ENCODE measurements at places on chromosomes 2 and 18.

GRCh38 chr2:240430595-240430994, 4.9 kb upstream of the GPC1 start:
- no peak for DNase-seq

GRCh38 chr2:61100801-61101200, 35.1 kb downstream of the SANBR start:
- DNase-seq, result no peak

GRCh38 chr2:172821370-172822338, 86.0 kb downstream of the RAPGEF4 start:
- peak; percentile 27 for DNase-seq

GRCh38 chr2:216188956-216189355, 79.8 kb downstream of the XRCC5 start:
- no peak for DNase-seq

DNA sequence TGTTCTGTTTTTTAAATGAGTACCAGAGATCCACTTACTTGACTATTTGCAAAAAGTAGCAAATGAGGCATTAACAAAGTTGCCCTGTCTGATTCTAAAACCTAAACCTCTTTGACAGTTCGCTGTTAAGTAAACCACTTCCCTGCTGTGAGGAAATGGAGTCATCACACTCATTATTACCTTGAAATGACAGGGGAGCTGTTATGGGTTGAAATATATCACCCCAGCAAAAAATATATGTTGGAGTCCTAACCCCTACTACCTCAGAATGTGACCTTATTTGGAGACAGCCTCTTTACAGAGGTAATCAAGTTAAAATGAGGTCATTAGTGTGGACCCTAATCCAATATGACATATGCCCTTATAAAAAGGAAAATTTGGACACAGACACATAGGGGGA, 36.1 kb downstream of the DHRS9 start:
- no peak for DNase-seq

DNA sequence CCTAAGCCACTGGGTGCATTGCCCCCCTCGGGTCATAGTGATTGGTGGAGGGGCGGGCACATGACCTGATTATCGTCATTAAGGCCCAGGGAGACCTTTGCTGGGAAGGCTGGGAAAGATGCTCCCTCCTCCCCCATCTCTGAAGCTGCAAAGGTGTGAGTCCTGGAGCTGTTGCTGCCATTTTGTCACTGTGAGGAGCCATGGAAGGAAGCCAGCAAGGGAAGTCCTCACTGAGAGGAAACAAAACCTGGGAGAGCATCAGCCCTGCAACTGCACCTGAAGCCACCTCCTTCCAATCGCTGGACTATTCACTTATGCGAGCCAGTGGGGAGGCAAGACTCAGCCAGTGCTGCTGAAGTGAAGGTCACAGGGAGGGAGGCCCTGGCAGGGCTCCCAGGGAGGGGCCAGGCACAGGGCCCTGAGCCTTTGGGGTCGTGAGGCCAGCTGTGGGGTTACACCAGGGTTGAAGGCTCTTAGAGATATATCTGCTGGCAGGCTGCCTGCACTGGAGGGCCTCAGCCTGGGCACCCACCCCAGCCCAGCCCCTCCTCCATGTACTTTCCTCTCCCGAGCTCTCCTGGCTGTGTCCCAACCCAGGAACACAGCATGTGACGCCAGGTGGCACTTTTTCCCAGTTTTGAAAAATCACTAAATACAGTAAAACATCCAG, 10.7 kb upstream of the FAHD2A start:
- no peak for DNase-seq

DNA sequence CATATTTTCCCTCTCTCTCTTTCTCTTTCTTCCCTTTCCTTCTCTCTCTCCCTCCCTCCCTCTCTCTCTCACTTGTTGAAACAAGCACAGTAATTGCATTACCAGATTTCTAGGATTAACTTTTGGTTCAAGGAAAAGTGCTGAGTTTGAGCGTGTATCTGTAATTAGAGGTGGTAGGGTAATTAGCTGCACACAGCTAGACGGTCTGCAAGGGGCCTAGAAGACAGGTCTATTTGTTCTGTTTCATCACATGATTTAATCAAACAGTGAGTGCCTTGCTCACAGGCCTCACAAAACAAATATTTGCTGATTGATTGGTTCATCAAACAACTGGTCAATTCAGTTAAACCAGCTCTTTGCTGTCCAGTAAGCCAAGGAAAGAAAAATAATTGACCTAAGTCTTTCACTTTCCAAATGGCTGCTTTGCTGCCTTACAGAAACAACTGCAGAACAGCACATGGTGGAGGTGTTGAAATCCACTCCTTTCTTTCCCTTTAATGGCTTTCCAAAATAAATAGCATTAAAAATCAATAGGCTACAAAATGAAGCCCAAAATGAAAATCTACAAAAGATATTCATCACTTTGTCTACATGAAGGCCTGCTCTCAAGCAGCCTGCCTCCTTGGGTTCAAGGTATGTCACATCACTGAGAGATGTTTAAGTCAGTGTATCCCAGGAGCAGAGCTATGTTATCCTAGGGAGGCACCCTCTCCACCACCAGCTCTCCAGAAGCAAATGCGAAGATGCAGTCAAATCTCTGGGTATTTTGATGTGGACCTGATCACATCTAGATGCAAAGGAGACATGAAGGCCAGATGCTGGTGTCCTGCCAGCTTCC, 264.4 kb upstream of the SIX2 start:
- DNase-seq, result no peak

DNA sequence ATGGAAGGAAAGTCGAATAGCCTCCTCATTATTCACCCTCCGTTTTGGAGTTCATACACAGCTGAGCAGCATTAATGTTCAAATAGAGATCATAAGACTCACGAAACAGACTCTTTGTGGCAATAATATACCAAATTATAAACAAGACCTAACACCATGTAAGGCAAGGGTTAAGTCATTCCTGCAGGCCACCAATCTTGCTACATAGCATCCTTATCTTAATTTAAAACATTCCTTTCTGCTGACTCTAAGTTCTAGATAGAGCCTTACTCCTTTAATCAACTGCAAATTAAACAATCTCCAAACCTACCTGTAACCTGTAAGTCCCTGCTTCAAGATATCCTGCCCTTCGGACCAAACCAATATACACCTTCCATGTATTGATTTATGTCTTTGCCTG, 178.0 kb downstream of the PDE11A start:
- DNase-seq, result no peak

DNA sequence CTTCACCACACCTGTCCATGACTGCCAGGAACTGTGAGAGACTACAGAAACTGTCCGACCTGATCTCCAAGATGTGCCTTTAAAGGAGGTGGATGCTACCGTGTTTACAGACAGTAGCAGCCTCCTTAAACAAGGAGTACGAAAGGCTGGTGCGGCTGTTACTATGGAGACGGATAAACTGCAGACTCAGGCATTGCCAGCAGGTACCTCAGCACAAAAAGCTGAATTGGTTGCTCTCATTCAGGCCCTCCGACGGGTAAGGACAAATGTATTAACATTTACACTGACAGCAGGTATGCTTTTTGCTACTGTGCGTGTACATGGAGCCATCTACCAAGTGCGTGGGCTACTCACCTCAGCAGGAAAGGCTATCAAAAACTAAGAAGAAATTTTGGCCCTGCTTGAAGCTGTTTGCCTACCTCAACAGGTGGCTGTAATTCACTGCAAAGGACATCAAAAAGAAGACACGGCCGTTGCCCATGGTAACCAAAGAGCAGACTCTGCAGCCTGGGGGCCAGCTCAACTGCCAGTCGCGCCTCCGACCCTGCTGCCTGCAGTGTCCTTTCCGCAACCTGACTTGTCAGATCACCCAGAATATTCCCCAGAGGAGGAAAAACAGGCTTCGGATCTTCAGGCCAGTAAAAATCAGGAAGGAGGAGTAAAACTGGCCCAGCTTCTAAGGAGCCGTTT, 30.9 kb downstream of the SKA1 start:
- DNase-seq, result no peak

- peak; percentile 42 for DNase-seq
Observed at GRCh38 chr2:174729797-174730697, 34.2 kb downstream of the CHRNA1 start.

DNA sequence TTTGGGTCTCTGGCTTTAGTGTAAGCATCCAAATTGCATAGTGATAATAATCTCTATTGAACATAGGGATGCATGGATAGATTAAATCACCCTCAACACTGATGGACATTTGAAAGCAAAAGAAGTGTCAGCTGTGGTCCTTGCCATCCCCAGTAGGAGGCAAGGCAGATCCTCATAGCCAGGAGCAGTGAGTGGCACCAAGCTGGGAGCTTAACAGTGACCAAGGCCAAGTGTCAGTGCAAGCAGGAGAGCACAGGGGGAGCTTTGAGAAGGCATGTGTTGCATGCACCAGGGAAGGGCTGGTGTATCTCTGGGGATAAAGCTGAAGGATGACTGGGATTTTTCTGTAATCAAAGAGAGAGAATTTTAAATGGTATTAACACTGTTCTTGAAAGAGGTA, 14.7 kb downstream of the SLC14A1 start:
- DNase-seq, result no peak

DNA sequence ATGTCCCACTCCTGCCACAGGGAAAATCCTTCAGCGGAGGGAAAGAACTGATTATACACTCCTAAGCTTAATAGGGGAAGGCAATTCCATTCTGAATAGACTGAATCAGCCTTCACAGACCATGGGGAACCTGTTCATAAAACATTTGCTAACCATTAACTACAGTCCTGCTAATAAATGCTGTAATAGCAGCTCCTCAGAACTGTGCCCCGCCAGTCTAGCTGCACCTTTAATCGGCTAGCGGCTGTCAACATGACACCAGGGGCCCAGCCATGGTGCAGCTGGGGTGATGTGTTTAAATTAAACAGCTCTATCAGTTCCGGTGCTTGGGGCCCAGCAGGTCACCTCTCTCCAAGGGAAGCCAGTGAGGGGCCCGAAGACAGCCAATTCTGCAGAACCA, 77.8 kb downstream of the GALNT14 start:
- no peak for DNase-seq

DNA sequence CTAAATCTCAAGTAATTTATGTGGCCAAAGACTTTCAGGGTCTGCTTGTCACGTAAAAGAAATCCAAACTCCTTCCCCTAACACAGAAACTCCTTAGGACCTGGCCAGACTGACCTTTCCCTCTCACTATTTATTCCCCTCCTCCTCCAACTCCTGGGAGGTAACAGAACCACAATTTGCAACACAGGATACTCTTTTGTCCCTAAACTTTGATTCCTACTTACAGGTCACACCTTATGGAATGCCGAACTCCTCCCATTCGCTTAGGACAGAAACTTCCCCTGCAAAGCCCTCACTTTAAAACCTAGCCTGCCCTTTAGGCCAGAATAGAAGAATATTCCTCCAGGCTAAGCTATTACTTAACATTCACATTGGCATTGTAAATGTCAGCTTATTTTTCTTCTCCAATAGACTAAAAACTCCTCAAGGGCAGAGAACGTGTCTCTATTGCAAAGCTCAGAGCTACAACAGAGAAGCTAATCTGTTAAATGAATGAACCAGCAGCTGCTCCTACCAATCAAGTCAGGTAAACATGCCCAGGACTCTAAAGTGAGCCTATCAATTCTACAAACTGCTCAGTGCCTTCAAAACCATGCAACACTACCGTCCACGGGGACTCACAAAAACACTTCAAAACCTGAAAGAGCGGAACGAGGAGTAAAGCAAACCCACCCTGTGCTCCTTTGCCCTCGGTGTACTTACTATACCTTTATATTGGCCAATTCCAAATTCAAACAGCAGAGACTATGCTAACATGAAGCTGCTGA, 6.1 kb downstream of the INO80D start:
- no peak for DNase-seq

DNA sequence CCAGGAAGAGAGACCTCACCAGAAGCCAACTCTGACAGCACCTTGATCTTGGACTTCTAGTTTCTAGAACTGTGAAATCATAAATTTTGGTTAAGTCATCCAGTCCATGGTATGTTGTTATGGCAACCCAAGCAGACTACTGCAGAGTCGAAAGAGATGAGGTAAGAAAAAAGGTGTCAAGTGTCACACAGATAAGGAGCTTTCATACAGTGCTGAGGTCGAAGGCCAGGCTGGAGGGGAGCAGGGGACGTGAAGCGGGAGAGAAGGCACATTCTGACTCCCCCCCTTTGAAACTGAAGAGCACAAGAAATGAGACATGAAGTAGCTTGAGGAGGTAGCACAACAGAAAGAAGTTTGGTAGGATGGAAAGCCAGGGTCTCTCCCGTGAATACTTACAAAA, 110.4 kb downstream of the ALK start:
- DNase-seq, result no peak

DNA sequence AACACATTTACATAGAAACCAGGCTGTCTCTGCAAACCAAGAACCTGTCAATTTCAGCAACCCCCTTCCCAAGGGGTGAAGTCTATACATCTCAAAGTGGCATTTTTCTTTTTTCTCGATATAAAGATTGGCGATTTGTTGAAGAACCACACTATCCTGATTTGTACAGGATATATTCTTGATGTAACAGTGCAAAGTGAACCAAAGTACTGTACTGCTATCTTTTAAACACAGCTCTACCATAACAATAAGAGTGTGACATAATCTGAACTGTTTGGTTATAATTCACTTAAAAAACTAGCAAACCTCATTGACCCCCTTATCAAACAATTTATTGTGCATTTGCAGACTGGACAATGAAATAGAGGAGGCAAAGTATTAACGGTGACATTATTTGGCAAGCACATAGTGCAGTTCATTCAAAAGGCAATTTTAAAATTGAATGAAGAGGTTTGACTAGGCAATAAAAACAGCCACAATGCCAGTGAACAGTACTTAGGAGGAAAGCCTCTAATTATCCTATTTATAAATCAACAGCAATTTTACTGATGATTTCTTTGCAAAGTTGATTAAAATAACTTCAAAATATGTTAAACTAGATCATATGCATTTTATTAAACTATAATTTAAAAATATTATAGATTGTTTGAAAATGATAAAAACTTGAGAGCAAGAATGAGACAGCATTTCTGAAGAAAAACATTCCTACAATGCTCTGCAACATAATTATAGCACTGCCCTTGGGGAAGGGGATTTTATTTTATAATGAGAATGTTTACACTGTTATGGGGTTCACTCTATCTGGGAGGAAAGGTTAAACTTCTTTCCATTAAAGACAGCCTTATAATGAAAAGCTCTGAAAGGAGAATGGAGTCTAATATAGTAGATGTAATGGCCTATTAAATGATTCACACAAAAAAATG, 440.9 kb downstream of the ZEB2 start:
- DNase-seq, result no peak

DNA sequence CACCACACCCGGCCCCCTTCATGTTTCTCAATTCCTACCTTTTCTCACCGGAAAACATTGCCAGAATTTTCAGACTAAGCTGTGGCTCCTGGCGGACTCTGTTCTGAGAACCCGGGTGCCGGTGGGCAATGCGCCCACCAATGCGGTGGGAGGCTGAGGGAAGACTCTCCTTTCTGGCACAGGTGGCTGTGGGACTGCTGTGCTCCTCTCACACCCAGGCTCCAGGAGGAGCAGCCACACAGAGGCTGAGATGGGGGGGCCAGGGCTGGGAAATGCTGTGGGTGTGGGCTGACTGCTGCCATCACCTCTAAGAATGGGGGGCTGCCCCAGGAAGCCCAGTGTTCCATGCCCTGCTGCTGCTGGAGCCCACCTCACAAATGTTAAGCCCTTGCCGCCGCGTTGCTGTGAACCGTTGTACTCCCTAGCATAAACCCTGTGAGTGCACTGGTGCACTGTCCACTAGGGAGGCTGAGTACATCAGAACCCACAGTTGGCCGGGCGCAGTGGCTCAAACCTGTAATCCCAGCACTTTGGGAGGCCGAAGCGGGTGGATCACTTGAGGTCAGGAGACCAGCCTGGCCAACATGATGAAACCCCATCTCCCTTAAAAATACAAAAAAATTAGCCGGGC, 152.6 kb downstream of the LDLRAD4 start:
- DNase-seq, result no peak

Measured in femur (tissue), 1 donor.